ENCODE measurements at places on chromosomes 4 and X.

GRCh38 chr4:76074993-76075600 lies 588 bp downstream of the ART3 start:
- DNase-seq, result no peak

GRCh38 chr4:37767546-37767945 lies 58.9 kb upstream of the PGM2 start:
- DNase-seq, result peak; percentile 39

- DNase-seq, result no peak
These were observed 85.7 kb upstream of the PRR32 start for GRCh38 chrX:126733874-126734273.

DNA sequence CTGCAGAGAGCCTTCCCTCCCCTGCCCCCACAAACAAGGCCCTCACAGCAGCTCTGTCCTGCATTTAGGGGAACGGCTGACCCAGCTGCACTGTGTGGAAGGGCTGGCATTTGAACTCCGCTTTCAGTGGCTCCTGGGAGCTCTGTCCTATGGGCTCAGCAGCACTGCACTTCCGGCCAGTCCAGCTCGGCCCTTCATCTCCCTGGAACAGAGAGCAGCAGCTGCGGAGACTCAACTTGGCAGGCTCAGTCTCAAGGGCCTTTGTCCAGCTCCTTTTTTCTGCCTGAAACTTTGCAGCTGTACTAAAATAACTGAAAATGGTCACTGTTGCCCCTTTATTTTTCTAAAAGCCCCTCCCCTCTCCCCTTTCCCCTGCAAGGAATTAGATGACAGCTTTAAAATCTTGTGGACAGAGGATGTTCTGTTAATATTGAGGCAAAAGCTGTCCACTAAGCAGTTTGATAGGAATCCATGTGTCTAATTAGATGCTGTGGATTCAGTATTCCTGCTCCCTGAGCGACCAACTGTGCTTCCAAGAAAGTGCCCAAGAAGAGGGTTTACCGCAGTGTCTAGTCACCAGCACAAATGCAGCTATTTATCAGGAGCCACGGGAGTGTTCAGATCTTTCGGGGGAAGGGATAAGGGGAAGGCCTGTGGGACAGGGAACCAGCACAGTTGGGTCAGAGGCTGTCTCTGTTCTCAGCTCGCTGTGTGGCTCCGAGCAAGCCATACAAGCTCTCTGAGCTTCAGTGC lies 133.1 kb downstream of the AFAP1 start:
- no peak for DNase-seq

DNA sequence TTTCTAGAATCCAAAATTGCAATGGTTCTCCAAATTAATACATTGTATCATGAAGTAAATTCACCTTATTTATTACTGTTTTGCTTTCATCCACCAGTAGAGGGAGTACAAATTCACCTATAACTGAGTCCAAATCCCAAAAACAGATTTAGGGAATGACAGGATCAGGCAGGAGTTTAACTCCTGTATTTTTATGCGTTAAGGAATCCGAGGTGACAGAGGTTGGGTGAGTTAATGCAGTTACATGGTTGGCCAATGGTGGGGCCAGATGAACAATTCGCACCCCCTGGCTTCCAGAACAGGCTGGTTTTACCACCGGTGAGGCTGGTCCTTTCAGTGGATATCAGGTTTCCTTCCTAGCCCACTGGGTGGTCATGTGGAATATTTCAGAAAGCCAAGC lies 82.4 kb downstream of the MTNR1A start:
- DNase-seq, result peak; percentile 1

DNA sequence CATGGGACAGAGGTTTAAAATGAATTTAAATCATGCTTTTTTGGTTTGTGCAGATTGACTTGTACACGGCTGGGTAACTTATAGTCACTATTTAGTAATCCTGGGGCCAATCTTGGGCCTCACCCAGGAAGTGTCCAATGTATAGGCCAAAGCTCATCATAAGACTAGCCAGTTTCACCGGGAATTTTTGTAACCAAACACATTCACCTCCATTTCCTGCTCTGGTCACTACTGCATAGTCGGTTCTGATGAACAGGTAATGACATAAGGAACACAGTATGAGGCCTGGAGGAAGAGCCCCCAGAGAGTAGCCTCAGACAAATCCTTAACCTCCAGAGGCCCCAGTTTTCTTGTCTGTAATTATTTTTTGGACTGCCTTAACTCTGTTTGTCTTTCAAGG lies 81.9 kb downstream of the HPRT1 start:
- no peak for DNase-seq

GRCh38 chr4:86544310-86544966 lies 49.7 kb upstream of the PTPN13 start:
- DNase-seq, result no peak

GRCh38 chr4:6541789-6542188 lies 33.2 kb upstream of the MAN2B2 start:
- DNase-seq, result no peak
